ENCODE measurements at places on chromosomes 6 and 20.

- DNase-seq: no peak
Measured at GRCh38 chr6:13992417-13993055, 67.8 kb downstream of the RNF182 start.

DNA sequence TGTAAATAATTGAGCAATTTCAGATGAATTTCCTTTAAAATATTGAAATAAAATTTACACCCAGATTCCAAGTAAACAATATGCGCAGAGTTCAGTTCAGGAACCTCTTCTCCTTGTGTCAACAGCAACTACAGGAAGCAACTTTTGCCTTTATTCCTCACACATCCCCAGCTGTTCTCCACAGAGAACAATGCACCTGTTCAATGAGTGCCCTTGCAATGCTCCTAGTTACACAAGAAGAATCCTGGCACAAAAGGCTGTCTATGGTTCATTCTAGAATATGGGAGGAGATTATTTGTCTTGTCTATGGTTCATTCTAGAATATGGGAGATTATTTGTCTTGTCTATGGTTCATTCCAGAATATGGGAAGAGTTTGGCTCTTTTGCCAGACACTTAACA is 454.9 kb downstream of the BTBD3 start:
- DNase-seq: no peak

GRCh38 chr20:36917943-36918342 is 33.6 kb downstream of the SAMHD1 start:
- no peak for DNase-seq

GRCh38 chr6:123393331-123393730 is 243.4 kb downstream of the TRDN start:
- DNase-seq: no peak

GRCh38 chr20:19079536-19080299 is 132.7 kb upstream of the SLC24A3 start:
- no peak for DNase-seq

- DNase-seq: peak; percentile 88
Measured at GRCh38 chr6:28923318-28924102, at the start of gene TRIM27. TRIM27 (minus strand) TSS chr6:28923985; CDS start chr6:28923632, 353 bp downstream.

DNA sequence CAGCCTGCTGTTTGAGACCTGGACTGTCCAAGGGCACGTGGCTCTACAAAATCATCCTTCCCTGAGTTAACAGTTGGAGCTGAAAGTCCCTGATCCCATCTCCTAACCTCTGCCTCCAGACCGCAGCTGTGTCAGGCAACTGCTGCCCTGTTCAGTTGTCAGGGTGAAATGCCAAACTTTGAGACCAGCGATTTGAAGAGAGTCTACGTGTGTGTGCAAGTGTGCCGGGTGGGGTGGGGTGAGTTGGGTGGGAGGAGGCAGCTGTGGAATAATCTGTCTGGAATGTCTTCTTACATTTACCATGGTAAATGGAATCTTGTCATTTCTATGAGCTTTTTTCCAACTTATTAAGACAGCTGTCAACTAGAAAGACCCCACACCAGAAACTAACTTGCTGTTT is 81.0 kb upstream of the FAM8A1 start:
- DNase-seq: no peak

DNA sequence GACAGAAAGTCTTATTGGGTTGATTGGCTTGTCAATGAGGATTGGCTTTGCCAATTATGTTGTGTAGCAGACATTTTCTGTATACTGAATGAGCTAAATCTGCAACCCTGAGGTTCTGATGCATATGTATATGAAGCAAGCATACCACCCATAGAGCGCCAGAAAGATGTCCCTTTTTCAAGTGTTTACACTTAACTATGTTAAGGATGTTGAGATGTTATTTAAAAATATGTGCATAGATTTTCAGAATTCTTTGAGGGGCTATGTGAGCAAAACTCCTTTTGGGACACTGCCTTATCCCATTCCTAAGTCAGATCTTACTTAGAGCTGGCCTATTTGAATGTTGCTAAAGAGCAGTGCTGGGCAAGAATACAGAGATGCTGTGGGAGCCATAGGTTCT is 1.9 kb downstream of the AIG1 start:
- no peak for DNase-seq

- DNase-seq: no peak
Measured at GRCh38 chr6:35500782-35501181, 3.9 kb upstream of the TEAD3 start.

DNA sequence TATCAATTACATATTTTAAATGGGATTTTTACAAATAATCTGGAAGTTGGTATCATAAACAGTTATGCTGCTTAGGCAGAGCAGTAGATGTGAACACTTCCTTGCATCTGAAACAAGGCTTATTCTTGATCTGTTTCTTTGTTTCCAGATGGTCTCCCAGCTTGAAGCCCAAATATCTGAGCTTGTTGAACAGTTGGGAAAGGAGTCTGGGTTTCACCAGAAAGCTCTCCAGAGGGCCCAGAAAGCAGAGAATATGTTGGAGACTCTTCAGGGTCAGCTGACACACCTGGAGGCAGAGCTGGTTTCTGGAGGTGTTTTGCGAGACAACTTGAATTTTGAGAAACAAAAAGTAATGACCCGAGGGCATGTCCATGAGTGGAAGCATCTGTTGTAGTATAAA is 91.9 kb downstream of the CCDC170 start:
- no peak for DNase-seq

DNA sequence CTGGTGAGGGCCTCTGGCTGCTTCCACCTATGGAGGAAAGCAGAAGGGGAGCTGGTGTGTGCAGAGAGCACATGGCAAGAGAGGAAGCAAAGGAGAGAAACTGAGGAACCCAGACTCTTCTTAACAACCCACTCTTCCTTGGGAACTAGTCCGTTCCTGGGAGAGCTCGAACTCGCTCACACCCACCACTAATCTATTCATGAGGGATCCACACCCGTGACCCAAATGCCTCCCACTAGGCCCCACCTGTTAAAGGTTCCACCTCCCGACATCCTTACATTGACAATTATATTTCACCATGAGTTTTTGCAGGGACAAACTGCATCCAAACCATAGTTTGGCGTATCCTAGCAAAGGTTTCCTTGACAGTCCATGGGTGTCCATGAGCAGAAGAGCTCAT is 123.2 kb downstream of the TBC1D7 start:
- no peak for DNase-seq

- DNase-seq: no peak
Measured at GRCh38 chr20:841568-842546, 8.3 kb downstream of the FAM110A start.

DNA sequence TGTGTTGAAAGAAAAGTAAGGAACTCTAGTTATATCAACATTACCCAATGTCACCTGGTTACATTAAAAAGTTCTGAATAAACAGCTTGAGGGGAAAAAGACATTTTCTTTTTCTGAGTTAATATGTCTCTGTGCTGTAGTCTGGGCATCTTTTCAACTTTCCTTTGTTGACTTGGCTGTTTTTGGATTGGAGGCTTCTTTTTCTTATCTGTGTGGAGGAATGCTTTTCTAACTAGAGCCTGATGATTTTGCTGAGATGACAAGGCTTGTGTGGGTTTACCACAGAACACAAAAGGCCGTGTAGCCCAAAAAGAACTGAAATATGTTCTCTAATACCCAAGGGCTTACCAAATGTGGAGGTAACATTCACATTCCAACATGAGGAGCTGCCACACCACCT is 161.8 kb downstream of the KCNQ5 start:
- no peak for DNase-seq

DNA sequence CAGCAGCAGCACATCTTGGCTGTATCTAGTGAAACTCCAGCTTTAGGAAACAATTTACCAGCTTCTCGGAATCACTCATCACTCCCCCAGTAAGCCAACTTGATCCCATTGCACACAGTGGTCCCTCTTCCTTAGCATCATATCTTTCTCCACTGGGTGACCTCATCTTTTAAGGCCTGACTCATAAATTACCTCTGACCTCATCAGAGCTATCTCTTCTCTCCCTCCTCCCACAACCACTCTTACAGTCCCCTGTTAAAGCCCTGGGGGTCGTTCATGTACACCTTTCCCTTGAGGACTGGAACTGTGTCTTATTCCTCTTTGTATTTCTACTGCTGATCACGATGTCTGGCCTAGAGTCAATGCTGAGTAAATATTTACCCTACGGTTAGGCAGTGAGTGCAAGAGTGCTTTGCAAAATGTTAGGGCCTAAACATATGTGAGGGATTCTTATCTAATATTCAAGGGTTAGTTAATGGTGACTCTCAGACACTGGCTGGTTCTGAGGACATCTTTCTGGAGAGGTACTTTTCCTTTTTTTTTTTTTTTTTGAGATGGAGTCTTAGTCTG is 187.2 kb downstream of the LRFN2 start:
- DNase-seq: no peak

GRCh38 chr6:21200134-21200870 is 393.2 kb upstream of the SOX4 start:
- no peak for DNase-seq

GRCh38 chr6:135953818-135954217 is 102.3 kb downstream of the PDE7B start:
- DNase-seq: no peak

- no peak for DNase-seq
Measured at GRCh38 chr20:33280775-33281174, 2.2 kb upstream of the BPIFB1 start.

- no peak for DNase-seq
Measured at GRCh38 chr6:100913400-100914276, 32.5 kb upstream of the ASCC3 start.

DNA sequence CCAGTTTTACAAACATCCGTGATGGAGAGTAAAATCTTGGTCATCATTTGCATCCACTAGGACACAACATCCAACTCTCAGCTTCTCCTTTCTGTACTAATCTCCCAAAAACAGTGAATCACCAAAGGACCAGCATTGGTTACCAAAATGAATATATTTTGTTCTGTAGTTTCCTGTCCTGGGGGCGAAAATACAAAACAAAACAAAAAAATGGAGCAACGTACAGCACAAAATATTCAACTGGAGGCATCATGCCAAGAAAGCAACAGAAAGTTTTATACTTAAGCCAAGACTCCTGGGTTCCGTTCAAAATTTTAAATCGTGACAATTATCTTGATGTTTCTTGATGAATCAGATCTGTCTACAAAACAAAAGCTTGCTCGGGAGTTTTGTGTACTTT is 126.6 kb upstream of the CCDC28A start:
- DNase-seq: no peak

GRCh38 chr6:170209354-170210025 is 81.4 kb downstream of the DLL1 start:
- no peak for DNase-seq

GRCh38 chr20:10681494-10681893 is 7.7 kb upstream of the JAG1 start:
- no peak for DNase-seq

GRCh38 chr6:148348778-148349177 is 6.1 kb downstream of the SASH1 start:
- no peak for DNase-seq

- DNase-seq: no peak
Measured at GRCh38 chr6:144471986-144472385, 186.9 kb downstream of the UTRN start.

DNA sequence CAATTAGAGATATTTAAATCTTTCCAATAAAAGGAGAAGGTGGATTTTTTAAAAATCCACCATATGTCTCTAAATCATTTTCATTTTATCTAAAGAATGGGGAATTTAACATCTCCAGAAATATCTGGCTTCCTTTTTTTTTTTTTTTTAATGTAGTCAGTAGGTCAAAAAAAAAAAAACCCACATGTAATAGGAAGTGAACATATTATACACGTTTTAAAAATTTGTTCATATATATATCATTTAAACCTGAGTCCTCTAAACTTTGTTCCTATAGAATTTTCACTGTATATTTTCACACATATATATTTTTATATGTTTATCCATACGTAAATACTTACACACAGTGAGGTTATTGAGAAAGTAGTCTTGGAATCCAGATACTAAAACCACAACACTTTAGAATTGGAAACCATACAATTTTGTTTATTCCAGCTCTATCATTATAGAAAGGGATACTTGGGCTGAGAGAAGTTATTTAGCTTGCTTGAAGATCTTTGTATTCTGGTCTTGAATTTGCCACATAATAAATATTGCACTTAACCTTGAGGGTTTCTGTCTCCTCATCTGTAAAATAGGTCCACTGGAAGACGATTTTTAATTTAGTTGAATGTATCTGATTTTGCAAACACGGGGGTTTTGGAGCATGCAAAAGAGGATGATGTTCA is 62.1 kb upstream of the ZNF217 start:
- DNase-seq: no peak

GRCh38 chr6:1310628-1311399 is 1.1 kb upstream of the FOXQ1 start:
- no peak for DNase-seq

DNA sequence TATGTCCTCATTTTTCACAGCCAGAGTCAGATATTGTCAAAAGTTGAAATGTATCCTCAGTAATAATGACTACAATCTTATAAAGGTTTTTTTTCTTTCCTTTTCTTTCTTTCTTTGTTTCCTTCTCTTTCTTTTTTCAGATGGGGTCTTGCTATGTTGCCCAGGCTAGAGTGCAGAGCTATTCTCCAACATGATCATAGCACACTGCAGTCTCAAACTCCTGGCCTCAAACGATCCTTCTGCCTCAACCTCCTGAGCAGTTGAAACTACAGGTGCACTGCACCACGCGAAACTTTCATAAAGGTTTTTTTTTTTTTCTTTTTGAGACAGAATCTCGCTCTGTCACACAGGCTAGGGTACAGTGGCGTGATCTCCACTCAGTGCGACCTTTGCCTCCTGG is 31.1 kb upstream of the FOXA2 start:
- DNase-seq: no peak

GRCh38 chr6:167295495-167296292 is 4.6 kb downstream of the UNC93A start:
- no peak for DNase-seq

- no peak for DNase-seq
Measured at GRCh38 chr20:2401527-2401926, 20.8 kb downstream of the TGM6 start.
